ENCODE measurements at places on chromosomes 11 and 22.

DNA sequence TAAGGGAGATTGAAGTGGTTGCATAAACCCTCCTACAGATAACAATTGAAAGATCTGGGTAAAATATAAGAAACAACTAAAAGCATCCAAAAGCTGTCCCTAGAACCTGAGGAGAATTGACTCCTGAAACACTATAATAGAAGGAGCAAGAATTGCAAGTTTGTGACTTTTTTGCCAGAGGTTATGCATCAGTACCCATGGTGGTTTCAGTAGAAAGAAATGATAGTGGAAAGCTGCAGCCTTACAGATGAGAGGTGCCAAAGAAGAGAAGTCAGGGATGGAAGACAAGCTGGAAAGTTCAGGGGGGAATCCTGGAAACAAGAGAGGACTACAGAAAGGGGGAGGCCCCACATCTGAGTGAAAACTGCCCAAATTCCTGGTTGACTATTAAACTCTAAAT lies 80.7 kb downstream of the PACS1 start:
- DNase-seq: no peak

DNA sequence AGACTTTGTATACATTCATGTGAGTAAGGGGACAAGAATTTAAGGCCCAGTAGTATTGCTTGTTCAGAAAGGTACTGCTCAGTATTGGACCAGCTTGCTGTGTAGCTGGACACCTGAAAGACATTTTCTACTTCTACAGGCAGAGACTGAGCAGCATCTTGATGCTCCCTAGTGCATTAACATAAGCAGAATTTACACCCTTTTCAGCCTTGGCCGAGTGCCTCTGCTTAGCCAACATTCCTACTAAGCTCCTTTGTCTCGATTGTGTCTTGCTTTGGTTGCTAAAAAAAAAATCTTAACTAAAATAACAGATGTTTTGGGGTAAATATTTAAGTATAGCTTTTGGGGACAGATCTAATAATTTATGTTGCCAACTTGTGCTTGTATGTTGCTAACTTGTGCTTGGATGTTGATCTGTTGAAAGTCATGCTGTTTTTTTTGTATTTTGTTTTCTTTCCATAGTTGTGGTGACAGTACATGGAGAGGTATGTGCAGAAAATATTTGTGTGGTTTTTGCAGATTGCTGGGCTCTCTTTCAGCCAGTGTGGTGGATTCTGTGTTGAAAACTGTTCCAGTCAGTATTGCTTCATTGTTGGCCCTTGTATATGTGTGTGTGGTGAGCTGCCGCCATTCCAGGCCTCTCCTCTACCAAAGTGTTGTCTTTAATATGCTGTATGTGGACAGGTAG lies 3.7 kb downstream of the PTS start:
- no peak for DNase-seq

- DNase-seq: no peak
These were observed 118.7 kb upstream of the B3GAT1 start for GRCh38 chr11:134530636-134531326.

GRCh38 chr11:106917973-106918372 lies 100.3 kb downstream of the GUCY1A2 start:
- no peak for DNase-seq

- DNase-seq: no peak
These were observed 48.4 kb downstream of the KCNJ4 start for GRCh38 chr22:38406617-38407016.

GRCh38 chr11:64843686-64844329 lies 645 bp downstream of the CDC42BPG start:
- DNase-seq: no peak

- no peak for DNase-seq
These were observed 58.6 kb downstream of the UVRAG start for GRCh38 chr11:75873417-75874221.

DNA sequence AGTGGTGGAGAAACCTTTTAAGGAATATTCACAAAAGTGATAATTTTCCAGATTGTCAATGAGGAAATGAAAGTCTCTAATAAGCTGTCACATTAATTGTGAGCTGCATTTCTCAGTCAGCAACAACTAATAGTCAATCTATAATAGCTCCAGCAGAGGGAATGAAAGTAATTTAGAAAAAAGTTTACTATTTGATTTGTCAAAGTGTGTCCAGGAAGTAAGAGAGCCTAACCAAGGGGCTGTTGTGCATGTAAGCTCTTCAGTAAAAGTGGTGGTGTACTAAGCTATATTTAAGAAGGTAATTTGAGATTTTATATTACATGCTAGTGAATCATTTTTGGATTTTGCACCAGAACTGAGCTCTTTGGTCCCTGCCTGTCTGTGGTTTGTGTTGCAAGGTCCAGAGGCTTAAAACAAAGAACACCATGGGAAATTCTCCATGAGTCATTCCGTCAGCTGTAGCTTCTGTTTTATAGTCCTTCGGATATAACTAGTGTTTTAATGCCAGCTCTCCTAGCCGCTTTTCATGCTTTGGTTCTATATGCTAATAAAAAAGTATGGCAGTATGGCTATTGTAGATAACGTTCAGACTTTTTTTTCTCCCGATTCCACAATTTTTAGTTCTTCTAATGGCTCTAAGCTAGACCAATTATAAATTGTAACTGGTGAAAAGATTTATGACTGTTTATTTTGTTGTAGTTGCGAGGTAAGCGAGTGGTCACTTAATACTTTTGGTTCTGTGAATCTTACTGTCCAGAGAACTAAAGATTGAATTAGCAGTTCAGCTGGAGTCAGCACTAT lies 64.6 kb downstream of the ARHGEF12 start:
- DNase-seq: no peak

DNA sequence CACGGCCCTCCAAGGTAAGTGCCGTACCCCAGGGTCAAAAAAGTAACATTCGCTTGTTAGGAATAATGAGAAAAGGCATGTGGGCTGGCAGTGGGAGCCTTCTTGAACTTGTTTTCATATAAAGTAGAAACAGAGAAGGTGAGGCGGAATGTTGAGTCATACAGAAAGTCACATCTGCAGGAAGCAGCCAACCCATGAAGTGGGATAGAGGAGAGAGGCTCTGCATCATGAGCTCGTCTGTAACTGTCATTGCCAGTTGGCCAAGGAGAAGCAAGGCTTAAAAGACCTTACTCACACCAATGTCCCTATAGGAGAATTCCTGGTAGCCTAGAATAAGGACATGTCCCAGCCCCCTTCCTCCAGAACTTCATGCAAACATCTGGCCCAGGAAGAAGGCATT lies 253.3 kb downstream of the BUD13 start:
- no peak for DNase-seq

GRCh38 chr11:117618302-117618981 lies 178.6 kb downstream of the DSCAML1 start:
- no peak for DNase-seq

GRCh38 chr11:85755285-85755684 lies 55.7 kb downstream of the SYTL2 start:
- DNase-seq: no peak

DNA sequence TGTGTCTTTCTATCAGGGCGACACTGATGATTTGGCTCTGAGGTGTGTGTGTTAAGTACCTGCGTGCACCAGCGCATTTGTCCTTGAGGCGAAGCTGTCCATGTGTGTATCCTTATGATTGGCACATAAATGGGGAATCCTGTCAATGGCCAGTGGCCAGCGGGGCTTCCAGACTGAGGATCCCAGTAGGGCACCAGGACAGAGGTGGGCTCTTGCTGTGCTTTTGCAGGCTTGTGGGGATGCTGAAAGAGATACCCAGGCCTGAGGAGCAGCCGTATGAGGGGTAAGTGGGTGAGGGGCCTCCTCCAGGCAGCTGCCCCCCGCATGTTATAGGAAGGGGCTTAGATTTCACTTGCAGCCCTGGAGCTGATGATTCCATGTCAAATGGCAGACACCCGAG lies 156.8 kb downstream of the ST3GAL4 start:
- no peak for DNase-seq

DNA sequence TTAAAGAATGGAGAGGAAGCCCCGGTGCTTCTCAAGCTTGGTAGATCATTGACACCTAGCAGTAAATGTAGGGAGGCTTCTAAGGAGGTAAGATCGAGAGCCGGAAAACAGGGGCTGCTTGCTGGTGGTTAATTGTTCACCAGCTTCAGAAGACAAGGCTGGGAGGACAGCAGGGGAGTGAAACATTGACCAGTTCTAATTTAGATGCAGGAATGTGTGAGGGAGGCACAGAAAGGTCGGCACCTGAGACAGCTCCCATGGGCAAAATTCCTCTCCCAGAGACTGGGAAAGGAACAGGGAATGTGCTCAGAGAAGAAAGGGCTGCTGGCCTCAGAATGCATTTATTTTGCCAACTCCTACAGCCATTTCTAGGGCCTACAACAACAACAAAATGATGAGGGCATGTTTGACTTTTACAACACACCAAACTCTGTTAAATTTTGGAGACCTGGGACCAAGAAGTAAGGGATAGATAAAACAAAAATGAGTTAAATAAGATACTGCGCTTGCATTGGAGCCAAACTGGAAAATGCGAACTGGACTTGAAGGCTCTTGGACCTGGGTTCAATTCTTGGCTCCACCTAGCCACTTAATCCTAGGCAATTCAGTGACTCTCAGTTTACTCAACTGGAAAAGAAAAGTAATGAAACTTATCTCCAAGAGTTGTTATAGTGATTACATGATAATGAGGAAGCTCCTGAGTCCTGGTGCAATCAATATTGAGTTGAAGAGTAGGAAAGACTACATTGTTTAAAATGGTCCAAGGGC lies 31.0 kb downstream of the FZD4 start:
- no peak for DNase-seq

GRCh38 chr11:70574725-70575347 lies 176.5 kb downstream of the CTTN start:
- DNase-seq: no peak

DNA sequence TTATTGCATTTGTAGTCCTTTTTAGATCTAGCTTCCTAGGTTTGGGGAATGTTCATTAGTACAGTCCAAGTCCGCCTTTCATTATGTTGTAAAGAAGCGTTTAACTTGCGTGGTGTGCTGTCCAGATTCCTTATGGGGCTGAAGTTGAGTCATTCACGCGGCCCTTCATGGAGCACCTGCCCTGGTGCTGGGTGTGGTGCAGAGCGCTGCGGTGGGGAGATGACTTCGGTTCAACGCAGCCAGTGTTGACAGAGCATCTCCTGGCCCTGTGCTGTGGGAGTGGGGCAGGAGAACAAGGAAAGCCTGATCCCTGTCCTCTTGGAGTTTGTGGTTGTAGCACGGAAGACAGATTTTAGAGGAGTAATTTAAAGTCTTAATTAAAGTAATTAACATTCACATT lies 152.0 kb downstream of the TBC1D22A start:
- DNase-seq: no peak

GRCh38 chr22:44127356-44127755 lies 53.4 kb upstream of the PARVG start:
- no peak for DNase-seq

DNA sequence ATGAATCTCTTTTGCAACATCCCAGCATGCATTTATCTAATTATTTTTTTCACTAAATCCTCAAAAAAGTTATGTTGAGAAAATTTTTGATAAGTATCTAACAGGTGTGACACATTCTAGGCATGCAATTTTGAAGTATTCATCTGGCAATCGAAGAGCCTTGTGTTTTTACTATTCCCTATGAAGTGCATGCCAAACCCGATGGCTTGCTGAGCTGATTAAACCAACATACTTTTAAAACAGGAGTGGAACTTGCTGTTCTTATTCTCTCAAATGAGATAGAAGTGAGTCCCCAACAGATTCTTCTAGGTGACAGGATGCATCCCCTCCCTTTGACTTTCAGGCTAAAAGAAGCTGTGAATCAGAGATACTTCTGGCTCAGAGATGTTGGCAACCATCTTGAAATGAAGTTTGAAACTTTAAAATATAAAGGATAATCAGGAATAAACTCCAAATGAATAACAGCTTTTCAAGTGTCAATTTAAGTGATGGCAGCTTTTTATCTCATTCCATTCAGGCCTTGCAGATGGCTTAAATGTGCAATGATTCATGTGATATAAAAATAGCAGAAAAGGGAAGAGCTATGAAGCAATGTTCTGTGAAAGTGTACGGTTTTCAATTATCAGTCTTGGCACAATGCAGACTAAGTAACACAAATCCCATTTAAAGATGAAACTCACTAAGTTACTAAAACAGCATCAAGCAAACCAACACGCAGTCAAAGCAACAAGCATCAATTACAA lies 67.7 kb downstream of the APOL5 start:
- no peak for DNase-seq

DNA sequence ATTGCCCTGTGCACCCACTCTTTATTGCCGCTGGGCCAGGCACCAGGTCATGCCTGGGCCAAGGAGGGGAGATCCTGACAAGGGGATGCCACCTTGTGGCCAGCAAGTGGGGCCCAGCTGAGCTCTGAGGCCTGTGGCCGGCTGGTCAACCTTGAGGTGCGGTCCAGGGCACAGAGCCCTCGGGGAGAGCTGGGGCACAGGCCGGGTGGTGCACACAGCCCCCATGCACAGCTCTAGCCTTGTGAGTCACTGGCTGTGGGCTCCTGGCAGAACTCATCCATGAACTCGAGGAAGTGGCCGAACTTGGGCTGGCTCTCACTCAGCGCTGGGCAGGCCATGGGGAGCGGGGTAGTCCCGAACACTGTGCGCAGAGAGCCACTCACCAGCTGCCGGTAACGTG lies 94.3 kb downstream of the RNF169 start:
- no peak for DNase-seq

GRCh38 chr11:56905936-56906335 lies 82.8 kb upstream of the OR5AK2 start:
- no peak for DNase-seq

- no peak for DNase-seq
These were observed 17.8 kb downstream of the ADA2 start for GRCh38 chr22:17201285-17201945.

DNA sequence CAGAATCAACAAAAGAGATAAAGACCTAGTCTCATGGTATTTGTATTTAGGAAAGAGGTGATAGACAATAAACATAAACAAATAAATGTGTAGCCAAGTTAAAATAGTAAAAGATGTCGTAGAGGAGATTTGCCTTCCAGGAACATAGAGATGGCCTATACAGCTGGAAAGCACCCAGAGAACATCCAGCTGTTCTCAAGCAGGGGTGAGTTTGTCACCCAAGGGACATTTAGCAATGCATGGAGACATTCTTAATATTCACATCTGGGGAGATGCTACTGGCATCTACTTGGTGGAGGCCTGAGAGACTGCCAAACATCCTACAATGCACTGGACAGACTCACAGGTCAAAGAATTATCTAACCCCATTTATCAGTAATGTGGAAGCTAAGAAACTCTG lies 88.3 kb downstream of the C11orf87 start:
- DNase-seq: no peak

GRCh38 chr11:47212938-47213337 lies 1.8 kb upstream of the DDB2 start:
- no peak for DNase-seq

DNA sequence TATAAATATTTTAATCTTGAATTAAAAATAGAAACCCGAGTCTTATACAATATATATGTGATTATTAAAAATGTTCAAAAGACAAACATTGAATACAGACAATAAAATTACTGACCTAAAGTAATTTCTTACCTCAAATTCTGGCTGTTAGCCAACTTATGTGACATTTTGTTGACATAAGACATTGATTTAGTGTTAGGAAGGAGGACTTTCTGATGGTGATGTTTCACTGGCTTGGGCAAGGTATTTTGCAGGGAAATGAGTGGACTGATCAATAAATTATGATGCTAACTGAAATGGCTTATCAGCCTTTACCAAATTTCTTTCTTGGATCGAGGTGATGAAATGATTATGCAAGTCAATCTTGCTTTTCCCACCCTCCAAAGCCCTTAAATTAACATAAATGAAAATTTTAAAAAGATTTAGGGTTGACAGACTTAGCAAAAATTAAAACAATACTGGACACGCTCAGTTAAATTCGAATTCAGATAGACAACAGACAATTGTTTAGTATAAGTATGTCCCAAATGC lies 33.2 kb upstream of the FZD4 start:
- DNase-seq: no peak

Measured in stimulated activated CD4-positive, alpha-beta T cell treated with anti-CD3 and anti-CD28 coated beads, Interleukin-2, amount 100 ng/mL, for 24 hours (primary cell).